Kidney tubule cell (primary cell): ENCODE measurements at places on chromosomes 6 and 20.

DNA sequence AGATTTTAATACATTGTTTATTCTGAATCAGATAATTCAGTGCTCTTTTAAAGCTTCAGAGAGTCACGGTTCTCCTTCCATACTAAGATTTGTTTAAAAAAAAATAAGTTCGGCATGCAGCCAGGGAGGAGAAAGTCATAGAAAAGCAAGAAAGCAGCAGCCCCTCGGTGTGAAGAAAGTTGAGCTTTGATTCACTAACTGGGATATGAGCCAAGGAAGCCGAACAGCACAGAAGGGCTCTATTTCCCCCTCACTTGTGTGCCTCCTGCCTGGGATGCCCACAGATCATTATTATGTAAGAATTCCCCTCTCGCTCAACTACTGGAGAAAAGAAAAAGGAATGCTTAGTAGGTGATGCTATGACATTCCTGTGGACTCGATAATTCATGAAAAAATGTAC is 69.3 kb upstream of the SYNJ2 start:
- peak; percentile 68 for DNase-seq

DNA sequence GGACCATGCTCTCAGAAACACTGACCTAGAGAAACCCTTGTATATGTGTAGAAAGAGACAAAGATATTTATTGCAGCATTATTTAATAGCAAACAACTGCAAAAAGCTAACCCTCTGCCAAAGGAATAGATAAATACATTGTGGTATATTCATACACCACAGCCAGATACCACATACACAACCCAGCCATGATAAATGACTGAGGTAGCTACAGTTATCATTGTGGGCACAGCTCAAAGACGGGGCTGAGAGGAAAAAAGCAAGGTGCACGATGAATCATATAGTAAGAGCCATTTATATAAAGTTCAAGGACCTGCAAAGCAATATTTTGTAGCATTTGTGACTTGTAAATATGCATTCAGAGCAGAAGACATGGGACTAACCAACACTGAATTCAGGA is 30.8 kb downstream of the RSPO4 start:
- no peak for DNase-seq

- peak; percentile 37 for DNase-seq
Measured at GRCh38 chr6:57265755-57266221, 43.7 kb upstream of the RAB23 start.

- no peak for DNase-seq
Measured at GRCh38 chr20:42419814-42420532, 769.7 kb downstream of the PTPRT start.

GRCh38 chr20:33443006-33443511 is 504 bp downstream of the SNTA1 start:
- peak; percentile 13 for DNase-seq
